ENCODE measurements at places on chromosomes 16 and 17. TPM values are rescaled to one million over a fixed set of nuclear protein-coding genes. Genes with fewer than 3 reads are reported as not detected.

Gene GPR179
- total RNA-seq: 0.10 TPM

DNA sequence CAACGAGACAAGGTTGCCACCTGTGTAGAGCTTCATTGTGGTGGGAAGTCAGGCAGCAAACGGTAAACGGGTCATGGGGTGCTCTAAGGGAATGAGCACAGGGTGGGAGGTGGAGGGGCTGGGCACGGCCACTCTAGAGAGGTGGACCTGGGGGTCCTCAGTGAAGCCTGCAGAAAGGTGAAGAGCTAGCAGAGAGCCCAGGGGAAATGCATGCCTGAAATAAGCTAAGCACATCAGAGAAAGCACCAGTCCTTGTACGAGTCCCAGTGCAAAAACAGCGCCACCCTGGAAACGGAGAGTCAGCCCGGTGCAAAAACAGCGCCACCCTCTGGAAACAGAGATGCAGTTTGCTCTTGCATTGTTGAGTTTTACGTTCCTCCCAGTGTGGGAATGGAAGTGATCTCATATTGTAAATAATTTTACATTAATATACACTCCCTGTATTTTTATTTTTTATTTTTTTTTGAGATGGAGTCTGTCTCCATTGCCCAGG, 65.0 kb downstream of the TBC1D16 start:
- no peaks in the 10 kb centered on the region for H3K36me3 ChIP-seq
- H3K27ac ChIP-seq: no peak overlapping the region
- no peak overlapping the region for H3K4me3 ChIP-seq
- DNase-seq: no peak

Gene AANAT
- total RNA-seq: 0.78 TPM

- no peak for DNase-seq
- H3K4me3 ChIP-seq: no peak overlapping the region
- no peaks in the 10 kb centered on the region for H3K36me3 ChIP-seq
- H3K27ac ChIP-seq: no peak overlapping the region
- H3K27me3 ChIP-seq: no peaks in the 10 kb centered on the region
- H3K4me1 ChIP-seq: peaks cover 4% of the 10 kb centered on the region
These were observed 51.6 kb upstream of the SREBF1 start for GRCh38 chr17:17888371-17888770.

Gene SLC4A1
- not detected for total RNA-seq

GRCh38 chr16:13708347-13709120, 211.4 kb upstream of the ERCC4 start:
- peaks cover 4% of the 10 kb centered on the region for H3K36me3 ChIP-seq
- DNase-seq: no peak
- H3K4me1 ChIP-seq: no peaks in the 10 kb centered on the region
- H3K4me3 ChIP-seq: no peak overlapping the region
- H3K27me3 ChIP-seq: no peaks in the 10 kb centered on the region

DNA sequence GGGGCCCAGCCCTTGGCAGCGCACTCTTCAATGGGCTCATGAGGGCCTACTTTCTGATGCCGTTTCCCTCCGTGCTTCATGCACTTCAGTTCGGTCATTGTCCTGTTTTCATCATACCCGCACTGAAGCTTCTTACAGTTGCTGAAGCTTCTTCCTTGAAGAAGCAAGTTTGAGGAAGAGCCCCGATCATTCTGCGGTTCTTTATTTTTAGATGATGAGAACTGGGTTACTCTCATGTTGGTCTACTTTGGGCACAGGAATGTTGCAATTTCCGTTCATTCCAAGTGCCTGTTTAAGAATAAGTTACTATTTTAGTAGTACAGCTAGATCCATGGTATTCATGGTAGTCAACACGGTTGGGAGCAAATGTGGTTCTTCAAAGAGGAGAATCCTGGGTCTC, 587.7 kb upstream of the HSBP1 start:
- no peak overlapping the region for H3K4me3 ChIP-seq
- peaks cover 3% of the 10 kb centered on the region for H3K4me1 ChIP-seq
- no peak overlapping the region for H3K27ac ChIP-seq
- no peak for DNase-seq

Gene ATP2C2
- not detected for total RNA-seq

Gene INCA1
- 0.56 TPM for total RNA-seq

GRCh38 chr17:76048025-76048605, 21.0 kb upstream of the EVPL start:
- peaks cover 37% of the 10 kb centered on the region for H3K36me3 ChIP-seq
- no peak overlapping the region for H3K4me3 ChIP-seq
- H3K4me1 ChIP-seq: peaks cover 17% of the 10 kb centered on the region
- no peak for DNase-seq
- no peak overlapping the region for H3K27ac ChIP-seq

DNA sequence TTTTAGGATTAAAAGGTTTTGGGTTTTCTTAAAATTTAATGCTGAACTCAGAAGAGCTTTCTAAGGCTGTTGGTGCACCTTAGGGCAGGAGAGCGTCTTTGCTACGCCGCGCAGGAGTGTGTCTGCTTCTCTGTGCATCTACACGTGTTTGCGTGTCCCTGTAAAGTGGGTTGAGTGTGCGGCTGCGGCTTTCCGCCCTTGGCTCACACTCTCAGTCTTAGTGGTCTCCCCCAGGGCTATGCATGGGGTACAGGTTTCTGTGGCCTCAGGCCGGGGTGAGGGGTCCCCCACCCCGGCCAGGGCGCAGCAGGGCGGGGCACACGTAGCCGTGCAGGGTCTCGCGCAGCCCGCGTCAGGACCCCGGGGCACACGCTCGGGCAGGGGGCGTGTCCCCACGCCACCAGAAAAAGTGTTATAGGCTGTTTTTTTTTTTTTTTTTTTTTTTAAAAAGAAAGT, 727 bp upstream of the TENT4B start:
- H3K36me3 ChIP-seq: no peaks in the 10 kb centered on the region
- no peaks in the 10 kb centered on the region for H3K27me3 ChIP-seq
- peak overlapping the region; percentile 84 for H3K27ac ChIP-seq
- peak; percentile 82 for DNase-seq
- peaks cover 35% of the 10 kb centered on the region for H3K4me1 ChIP-seq
- peak overlapping the region; percentile 92 for H3K4me3 ChIP-seq

Gene PLD6
- total RNA-seq: 3.4 TPM

GRCh38 chr17:46983782-46984181, 4.7 kb upstream of the RPRML start:
- no peak overlapping the region for H3K4me3 ChIP-seq
- peaks cover 13% of the 10 kb centered on the region for H3K27me3 ChIP-seq
- no peaks in the 10 kb centered on the region for H3K36me3 ChIP-seq
- no peak overlapping the region for H3K27ac ChIP-seq
- peaks cover 5% of the 10 kb centered on the region for H3K4me1 ChIP-seq

DNA sequence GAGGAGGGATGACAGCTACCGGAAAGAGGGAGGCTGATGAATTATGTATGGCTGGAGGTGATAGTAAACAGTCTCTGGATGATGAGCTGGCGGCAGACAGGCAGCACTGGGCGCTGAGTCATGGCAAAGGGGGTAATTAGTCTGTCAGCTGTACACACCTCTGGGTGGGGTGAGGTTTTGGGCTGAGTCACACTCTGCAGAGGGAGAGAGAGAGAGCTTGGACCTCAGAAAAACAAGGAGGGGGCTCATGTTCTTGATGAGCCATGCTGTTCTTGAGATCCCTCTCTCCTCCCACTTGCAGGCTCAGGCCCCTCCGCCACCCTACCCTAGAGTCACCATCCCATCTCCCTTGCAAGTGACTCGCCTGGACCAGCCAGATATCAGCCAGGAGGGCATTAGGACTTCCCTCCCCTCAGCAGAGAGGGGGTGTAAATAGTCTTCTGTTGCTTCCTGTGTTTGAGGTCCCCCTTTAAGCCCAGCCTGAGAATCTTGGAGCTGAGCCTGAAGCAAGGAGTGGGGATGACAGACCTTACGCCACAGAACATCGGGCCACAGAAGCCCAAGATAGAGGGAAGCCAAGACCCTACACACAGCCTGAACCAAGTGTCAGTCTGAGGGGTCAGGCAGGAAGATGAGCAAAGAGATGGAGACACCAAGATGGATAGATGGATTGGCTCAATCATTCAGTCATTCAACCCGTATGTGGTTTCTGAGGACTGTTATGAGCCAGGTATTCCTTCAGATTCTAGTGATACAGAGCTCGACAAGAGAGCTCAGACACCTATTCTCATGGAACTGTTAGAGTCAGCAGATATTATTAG, 383.2 kb upstream of the CCL2 start:
- no peak for DNase-seq
- H3K4me1 ChIP-seq: no peaks in the 10 kb centered on the region
- no peak overlapping the region for H3K27ac ChIP-seq
- no peaks in the 10 kb centered on the region for H3K36me3 ChIP-seq
- peaks cover 14% of the 10 kb centered on the region for H3K27me3 ChIP-seq

Gene TP53TG3
- total RNA-seq: not detected

- H3K4me3 ChIP-seq: no peak overlapping the region
- H3K4me1 ChIP-seq: no peaks in the 10 kb centered on the region
- DNase-seq: no peak
- no peak overlapping the region for H3K27ac ChIP-seq
These were observed 29.9 kb downstream of the PIK3R6 start for GRCh38 chr17:8837563-8838075.

- H3K27me3 ChIP-seq: no peaks in the 10 kb centered on the region
- no peaks in the 10 kb centered on the region for H3K36me3 ChIP-seq
- H3K4me3 ChIP-seq: no peak overlapping the region
- DNase-seq: no peak
- no peak overlapping the region for H3K27ac ChIP-seq
- peaks cover 44% of the 10 kb centered on the region for H3K4me1 ChIP-seq
These were observed 55.2 kb downstream of the CMIP start for GRCh38 chr16:81499576-81500380.

DNA sequence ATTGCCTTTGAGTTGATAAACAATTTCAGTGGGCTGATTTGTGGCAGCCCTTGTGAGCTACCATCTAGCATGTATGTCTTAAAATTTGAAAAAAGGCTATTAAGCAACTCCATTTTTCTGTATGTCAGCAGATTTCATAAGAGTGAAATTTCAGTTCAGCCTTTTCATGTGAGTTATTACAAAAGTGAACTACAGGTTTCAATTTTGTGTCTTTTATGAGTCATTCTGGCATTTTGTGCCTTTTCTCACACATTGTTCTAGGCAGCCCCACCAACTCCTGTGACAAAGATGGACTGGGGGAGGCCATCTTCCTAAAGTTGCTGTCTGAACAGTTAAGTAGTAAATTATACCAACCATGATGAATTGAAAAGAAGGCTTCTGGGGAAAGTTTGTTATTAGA, 52.1 kb downstream of the USP10 start:
- H3K27me3 ChIP-seq: no peaks in the 10 kb centered on the region
- H3K4me3 ChIP-seq: peak overlapping the region; percentile 77
- peaks cover 58% of the 10 kb centered on the region for H3K4me1 ChIP-seq
- no peak for DNase-seq

- no peaks in the 10 kb centered on the region for H3K27me3 ChIP-seq
- DNase-seq: peak; percentile 42
- H3K4me1 ChIP-seq: peaks cover 12% of the 10 kb centered on the region
- no peak overlapping the region for H3K27ac ChIP-seq
These were observed 168.8 kb upstream of the CHMP6 start for GRCh38 chr17:80822700-80823410.

GRCh38 chr17:76943781-76944213, 75.6 kb downstream of the MGAT5B start:
- no peak for DNase-seq
- H3K4me1 ChIP-seq: no peaks in the 10 kb centered on the region
- H3K27ac ChIP-seq: no peak overlapping the region
- H3K36me3 ChIP-seq: no peaks in the 10 kb centered on the region
- H3K27me3 ChIP-seq: no peaks in the 10 kb centered on the region

DNA sequence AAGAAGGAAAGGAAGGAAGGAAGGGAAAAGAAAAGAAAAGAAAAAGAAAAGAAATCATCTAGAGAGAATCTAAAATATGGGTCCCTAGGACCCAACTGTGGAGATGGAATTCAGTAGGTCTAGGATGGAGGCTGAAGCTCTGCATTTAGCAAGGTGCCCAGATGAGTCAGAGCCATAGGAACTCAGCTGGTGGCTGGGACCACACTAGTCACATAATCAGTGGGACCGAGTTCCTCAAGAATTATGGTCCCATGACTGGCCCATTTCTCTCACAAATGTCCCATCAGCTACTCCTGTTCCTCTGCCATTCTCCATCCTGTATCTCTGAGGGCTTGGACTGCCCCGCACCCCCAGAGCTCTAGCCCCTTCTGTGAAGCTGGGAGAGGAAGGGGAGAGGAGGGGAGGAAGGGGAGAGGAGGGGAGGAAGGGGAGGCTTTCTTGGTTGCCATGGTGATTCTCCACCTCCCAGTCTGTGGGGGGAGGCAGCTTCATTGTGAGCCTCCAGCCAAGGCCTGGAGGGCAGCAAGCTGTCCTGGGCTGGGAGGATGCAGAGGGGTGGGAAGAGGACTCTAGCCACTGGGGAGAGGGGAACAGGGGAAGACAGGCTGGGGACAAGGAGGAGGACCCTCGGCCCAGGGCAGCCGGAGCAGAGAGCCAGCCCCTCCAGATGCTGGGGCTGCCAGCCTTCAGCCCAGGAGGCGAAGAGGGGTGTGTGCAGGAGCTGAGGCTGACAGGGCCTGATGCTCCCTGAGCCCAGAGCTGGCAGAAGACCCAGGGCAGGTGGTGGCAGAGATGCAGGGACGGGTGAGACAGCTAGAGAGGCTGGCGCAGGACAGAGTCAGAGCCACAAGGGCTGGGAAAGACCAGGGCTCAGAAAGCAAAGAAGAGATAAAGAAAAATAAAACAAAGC, 37.8 kb upstream of the LHX1 start:
- no peak overlapping the region for H3K4me3 ChIP-seq
- no peaks in the 10 kb centered on the region for H3K4me1 ChIP-seq
- no peak for DNase-seq
- no peaks in the 10 kb centered on the region for H3K36me3 ChIP-seq

Gene PIRT
- total RNA-seq: not detected

Gene CIBAR2
- not detected for total RNA-seq
